ENCODE measurements at places on chromosomes 1 and 21. TPM values are rescaled to one million over a fixed set of nuclear protein-coding genes. Genes with fewer than 3 reads are reported as not detected.

Gene CNIH3
- total RNA-seq = not detected

Gene AMY1C
- not detected for total RNA-seq

Gene UBE2U
- not detected for total RNA-seq

Gene ZZZ3
- total RNA-seq = 26.2 TPM

Gene TOR3A
- 70.5 TPM for total RNA-seq

Gene CHD5
- not detected for total RNA-seq

Gene TPTE
- total RNA-seq = not detected

Gene MRPL24
- total RNA-seq = 95.7 TPM

Gene POGK
- total RNA-seq = 13.1 TPM

Gene TNFRSF9
- 1.7 TPM for total RNA-seq

Gene RGSL1
- not detected for total RNA-seq

Gene PDPN
- total RNA-seq = 2.5 TPM

Gene TNFRSF18
- total RNA-seq = 1.9 TPM

Gene BLACAT1
- total RNA-seq = not detected

Gene CCDC30
- total RNA-seq = 0.71 TPM

Gene ST6GALNAC3
- 0.58 TPM for total RNA-seq

Gene SOX13
- 17.0 TPM for total RNA-seq

Gene RSPH1
- not detected for total RNA-seq

Gene HES5
- not detected for total RNA-seq

Gene CHI3L1
- 1.4 TPM for total RNA-seq

Gene RPTN
- total RNA-seq = not detected

Gene RBP7
- total RNA-seq = not detected

Gene GIPC2
- 1.4 TPM for total RNA-seq

Gene AKR7A3
- 0.89 TPM for total RNA-seq

Data from myometrial cell (primary cell).